ENCODE measurements at places on chromosomes 12 and 14. TPM values are rescaled to one million over a fixed set of nuclear protein-coding genes. Genes with fewer than 3 reads are reported as not detected.

GRCh38 chr14:22715186-22715812 is 51.2 kb upstream of the OXA1L start:
- no peak for DNase-seq

- DNase-seq = no peak
Measured at GRCh38 chr12:87317302-87317701, 711.9 kb downstream of the C12orf50 start.

DNA sequence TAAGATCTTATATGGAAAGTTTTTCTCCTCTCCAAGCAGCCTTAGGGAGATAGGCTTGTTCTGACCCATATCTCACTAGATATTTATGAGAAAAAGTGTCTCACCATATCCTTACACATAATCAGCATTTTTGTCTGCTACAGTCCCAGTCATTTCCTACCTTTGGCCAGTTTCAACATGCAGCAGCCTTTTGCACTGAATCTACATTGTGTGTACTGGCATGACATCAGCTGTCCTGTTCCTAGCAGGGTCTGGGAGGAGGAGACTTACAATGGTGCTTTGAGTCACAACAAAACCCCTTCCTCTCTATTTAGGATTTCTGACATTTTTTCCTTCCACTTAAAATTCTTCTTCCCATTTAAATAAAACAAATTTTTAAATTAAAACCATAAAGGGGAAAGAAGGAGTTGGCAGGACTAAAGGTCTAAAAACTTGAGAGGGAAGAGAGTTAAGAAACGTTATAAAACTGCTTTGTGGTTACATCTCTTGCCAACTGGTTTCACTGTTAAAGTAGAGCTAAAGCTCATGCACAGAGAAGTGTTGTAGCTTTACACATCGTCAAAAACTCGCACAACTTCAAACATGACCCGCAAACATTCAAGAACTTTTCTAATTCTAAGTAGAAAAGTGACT is 53.3 kb upstream of the CERS5 start:
- DNase-seq = no peak

GRCh38 chr14:92397953-92398564 is 75.1 kb downstream of the SLC24A4 start:
- DNase-seq = no peak

NPFF gene
- total RNA-seq = not detected

GRCh38 chr12:2813214-2814185 is 1.0 kb downstream of the ITFG2 start:
- DNase-seq = peak; percentile 82

FGF23 gene
- total RNA-seq = not detected

- no peak for DNase-seq
Measured at GRCh38 chr12:112401903-112402498, 7.4 kb downstream of the RPL6 start.

- DNase-seq = peak; percentile 68
Measured at GRCh38 chr12:54294152-54294952, 6.5 kb downstream of the NFE2 start.

GRCh38 chr12:5034603-5035002 is 9.1 kb upstream of the KCNA5 start:
- DNase-seq = no peak

GRCh38 chr12:24754690-24755638 is 193.9 kb downstream of the BCAT1 start:
- no peak for DNase-seq
